ENCODE measurements at places on chromosomes 12 and 14.
A peak's percentile ranks its signal among the peaks of the same experiment; 100 is the strongest.

DNA sequence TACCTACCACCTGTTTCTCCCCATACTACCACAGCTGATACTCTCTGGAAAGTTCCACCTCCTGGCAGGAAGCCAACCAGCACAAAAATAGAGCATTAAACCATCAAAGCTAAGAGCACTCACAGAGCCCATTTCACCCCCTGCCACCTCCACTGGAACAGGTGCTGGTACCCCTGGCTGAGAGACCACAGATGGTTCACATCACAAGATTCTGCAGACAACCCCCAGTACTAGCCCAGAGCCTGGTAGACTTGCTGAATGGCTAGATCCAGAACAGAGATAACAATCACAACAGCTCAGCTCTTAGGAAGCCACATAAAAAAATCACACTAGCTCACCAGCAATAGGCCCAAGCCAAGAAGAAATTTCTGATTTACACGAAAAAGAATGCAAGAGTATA is 855.2 kb downstream of the FSCB start:
- DNase-seq = no peak

DNA sequence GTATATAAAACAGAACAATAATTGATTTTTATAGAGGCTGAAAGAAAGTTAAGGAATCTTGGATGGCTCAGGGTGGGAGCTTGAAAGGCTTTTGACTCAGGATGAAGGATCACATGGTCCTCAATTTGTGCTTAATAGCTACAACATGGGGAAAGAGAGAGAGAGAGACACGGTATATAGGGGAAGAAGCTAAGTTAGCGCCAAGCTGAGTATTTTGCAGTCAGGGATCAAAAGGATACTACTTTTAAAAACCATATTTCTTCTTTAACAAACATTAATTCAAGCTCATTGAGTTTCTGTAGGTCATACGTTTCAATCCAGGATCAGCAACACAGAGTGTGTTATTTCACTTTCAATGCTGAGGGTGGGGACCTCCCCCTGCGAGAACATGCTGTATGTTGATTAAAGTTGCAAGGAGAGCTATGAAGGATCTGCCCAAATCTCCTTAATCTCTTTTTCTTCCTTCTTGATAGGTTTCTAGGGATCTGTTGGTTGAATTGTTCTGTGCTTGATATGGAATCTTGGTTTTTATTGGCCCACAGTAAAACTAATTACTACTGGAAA is 133.1 kb upstream of the NUDT4 start:
- no peak for DNase-seq

- no peak for DNase-seq
Measured at GRCh38 chr14:81371802-81372201, 28.3 kb downstream of the STON2 start.

DNA sequence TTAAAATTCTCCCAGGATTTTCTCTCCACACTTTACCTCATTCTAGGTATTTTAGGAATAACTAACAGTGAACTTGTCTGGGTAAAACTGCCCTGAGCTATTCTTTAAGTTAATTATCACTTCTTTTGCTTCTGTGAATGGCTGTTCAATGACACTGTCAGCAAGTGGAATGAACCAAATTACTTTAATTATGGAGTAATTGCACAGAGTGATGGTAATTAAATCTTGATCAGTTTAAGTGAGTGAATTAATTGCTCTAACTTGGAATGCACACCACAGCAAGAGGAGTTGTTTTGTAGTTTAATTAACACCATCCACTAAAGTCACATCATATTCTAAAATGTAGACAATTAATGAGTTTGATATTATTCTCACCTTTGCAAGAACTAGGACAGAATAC is 36.2 kb upstream of the TMEM260 start:
- DNase-seq = no peak

DNA sequence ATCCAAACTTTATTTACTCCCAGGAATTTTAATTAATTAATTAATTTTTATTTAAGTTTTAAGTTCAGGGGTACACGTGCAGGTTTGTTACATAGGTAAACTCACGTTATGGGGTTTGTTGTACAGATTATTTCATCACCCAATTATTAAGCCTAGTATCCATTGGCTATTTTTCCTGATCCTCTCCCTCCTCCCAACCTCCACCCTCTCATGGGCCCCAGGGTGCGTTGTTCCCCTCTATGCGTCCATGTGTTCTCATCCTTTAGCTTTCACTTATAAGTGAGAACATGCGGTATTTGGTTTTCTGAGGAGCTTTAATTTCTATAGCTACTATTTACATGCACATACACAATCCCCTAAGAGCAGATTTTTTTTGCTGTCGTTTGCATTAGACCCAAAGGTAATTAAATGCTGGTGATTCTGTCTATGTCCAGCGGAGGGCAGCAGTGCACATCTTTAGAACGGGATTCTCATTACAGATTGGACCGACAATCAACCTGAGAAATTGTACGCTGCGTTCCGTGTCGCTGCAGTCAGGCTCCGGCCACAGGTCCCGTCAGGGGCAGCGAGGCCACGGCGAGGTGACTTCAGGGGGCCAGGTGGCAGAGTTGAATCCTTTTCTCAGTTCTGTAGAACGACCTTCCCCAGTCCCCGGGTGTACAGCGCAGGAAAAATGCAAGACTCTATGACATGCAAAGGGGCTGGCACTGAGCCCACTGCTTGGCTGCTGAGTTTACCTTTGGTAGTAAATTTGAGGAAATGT is 11.6 kb downstream of the TMEM30B start:
- DNase-seq = peak; percentile 54

- DNase-seq = no peak
Measured at GRCh38 chr14:76918256-76918781, 92.1 kb downstream of the LRRC74A start.
